SJSA1 (cell line): ENCODE measurements at places on chromosomes 5 and 9. TPM values are rescaled to one million over a fixed set of nuclear protein-coding genes. Genes with fewer than 3 reads are reported as not detected.
A peak's percentile ranks its signal among the peaks of the same experiment; 100 is the strongest.

The PLPP7 gene
- total RNA-seq = 0.08 TPM in 1 of 2 replicates, not detected in the other

The NCS1 gene
- total RNA-seq = 31.5 and 44.6 TPM in 2 replicates

The DIPK1B gene
- total RNA-seq = not detected in 2 replicates

The CWC27 gene
- total RNA-seq = 15.7 and 27.7 TPM in 2 replicates

GRCh38 chr9:110337727-110338126, at the start of gene TXNDC8:
Gene TXNDC8, minus strand, starts transcription at chr9:110337863.
- no peak for DNase-seq

- DNase-seq = peak; percentile 76
These were observed 63.1 kb downstream of the CXXC5 start for GRCh38 chr5:139711067-139711905.

- DNase-seq = no peak
These were observed 91.4 kb downstream of the TSSK1B start for GRCh38 chr5:113343343-113343742.

- peak; percentile 41 for DNase-seq
These were observed 944 bp downstream of the ATOX1 start for GRCh38 chr5:151757233-151758140.

The PRR16 gene
- 10.3 and 16.0 TPM in 2 replicates for total RNA-seq

GRCh38 chr5:114174837-114175236, 187.0 kb upstream of the KCNN2 start:
- DNase-seq = no peak

DNA sequence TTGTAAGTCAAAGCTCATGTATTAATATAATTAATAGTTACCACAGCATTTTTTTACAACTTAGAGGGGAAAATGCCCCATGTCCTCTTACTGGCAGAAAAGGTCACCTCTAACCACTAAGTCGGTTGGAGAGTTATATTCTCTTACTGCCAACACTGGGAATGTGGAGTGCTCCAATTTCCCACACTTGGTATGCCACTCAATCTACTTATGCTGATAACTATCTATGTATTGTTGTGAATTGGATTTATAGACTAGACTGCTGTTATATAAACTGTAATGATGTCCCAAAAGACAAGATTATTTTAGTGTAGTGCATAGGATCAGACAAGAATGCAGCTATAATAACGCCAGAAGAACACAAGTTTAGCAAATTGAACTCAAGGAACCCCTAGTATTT, 2385.2 kb upstream of the C9orf72 start:
- DNase-seq = no peak

DNA sequence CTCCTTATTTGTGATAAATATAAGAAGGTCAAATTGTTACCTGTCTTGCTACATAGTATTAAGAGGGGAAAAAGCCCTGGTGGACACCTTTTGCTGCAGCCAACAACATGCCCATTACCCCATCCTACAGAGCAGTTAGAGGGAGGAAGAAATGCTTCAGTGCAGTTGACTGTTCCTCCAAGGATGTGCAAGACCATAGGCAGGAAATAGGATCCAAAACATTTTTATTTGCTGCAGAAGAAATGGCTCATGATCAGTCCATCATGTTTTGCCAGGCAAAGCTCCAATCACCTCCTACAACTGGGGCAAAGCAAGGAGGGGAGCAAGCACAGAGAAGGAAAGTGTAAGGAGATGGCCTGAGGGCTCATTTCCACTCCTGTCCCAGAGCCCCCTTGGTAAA, 399.1 kb upstream of the PIK3R1 start:
- no peak for DNase-seq

- no peak for DNase-seq
These were observed 24.5 kb downstream of the CAVIN4 start for GRCh38 chr9:100602342-100602801.

The MIGA2 gene
- 17.6 and 24.9 TPM in 2 replicates for total RNA-seq

The CNTNAP3B gene
- total RNA-seq = 0.06 TPM in 1 of 2 replicates, not detected in the other

GRCh38 chr5:113824307-113824706, 310.8 kb downstream of the YTHDC2 start:
- no peak for DNase-seq

The LRRTM2 gene
- 0.21 TPM in 1 of 2 replicates, not detected in the other for total RNA-seq

DNA sequence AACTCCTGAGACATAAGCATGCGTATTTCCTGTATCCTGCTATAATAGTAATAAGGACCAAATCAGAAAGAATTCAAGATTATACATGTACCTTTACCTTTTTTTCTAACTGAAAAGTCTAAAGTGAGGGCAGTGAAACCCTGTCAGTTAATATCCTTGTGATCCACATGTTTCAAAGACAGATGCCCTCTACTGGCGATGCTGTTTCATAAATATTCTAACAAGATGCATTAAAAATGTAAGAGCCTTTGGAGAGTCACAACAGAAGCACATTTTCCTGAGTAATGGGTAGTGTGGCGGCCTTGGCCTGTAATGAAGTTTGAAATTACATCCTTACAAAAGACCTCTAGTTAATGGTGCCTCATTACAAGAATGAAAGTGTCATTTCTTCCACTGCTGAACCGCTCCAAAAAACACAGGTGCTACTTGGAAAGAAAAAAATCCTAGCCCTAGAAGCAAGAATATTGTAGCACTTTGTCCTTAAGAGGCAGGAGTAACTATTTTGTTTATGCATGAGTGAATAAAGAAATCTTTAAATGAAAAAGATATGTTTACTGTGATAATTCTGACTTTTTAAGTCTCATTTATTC, 232.6 kb downstream of the EPB41L4A start:
- DNase-seq = peak; percentile 22

GRCh38 chr5:122391621-122392020, 79.6 kb downstream of the SNCAIP start:
- no peak for DNase-seq

The ANXA1 gene
- 848 and 934 TPM in 2 replicates for total RNA-seq

DNA sequence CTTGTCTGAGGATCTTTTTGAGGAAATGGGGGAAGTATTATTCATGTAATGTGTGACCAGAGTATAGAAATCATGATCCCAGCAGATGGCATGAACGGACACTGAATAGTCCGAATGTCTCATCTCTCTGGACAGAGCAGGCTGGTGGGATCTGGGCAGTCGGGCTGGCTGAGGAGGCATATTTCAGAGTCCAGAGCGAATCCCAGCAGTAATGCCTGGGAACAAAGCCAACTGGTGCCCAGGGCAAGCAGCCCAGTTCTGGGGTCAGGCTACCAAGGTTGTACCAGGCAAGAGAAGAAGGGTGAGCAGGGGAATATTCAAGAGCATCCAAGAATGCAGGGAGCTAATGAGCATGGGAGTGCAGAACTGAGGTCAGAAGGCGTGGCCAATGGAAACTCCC, 306.4 kb downstream of the ZSWIM6 start:
- no peak for DNase-seq

The FAXDC2 gene
- 0.32 TPM in 1 of 2 replicates, not detected in the other for total RNA-seq

DNA sequence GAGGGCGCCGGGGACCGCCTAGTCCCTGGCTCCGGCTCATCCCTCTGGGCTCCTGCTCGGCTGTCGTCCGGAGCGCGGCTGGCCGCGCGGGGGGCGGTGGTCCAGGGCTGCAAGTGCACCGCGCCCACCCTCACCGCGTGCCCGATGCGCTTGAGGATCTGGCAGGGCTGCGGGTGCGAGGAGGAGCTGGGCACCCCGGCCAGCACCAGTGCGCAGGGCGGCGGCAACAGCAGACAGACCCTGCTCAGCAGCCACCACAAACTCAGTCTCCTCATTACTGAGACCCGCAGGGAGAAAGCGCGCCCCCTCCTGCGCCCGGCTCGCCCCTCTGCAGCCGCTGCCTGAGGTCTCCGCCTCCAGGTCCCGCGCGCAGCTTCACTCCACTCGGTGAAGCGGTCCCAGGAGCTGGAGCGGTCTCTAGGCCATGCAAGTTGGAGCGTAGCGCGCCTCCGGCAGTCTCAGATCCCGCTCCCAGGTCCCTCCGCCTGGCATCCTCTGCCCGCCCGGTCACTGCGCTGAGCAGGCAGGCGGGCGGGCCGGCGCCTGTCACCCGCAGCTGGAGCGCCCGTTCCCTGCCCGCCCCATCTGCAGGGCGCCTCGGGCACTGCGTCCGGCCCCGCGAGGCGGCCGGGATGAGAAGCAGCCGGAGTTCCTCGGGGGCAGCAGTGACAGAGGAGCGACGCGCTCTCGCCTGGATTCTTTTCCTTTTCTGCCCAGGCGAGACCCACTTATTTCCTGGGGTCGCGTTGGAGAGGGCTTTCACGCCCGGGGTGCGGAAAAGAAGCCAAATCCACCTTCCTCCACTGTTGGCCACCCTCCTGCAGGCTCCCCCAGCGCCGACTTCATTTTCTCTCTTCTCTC, 512 bp downstream of the GRIN3A start:
- DNase-seq = no peak

DNA sequence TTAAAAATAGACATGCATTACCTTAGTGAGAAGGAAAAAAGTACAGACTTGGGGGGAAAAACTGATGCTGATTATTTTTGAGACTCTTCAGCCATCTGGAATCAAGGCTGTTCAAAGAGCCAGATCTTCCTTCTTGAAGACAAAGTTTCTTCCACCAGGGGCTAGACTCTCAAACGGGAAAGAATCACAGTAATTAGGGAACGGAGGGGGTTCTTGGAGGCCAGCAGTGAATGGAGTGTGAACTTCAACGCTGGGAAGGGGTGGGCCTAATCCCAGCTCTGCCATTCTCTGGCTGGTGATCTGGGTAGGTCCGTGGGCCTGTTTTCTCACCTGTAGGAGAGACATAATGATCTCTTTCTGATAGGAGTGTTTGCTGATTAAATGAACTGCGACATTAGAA, 21.1 kb upstream of the LHX2 start:
- no peak for DNase-seq

GRCh38 chr9:89461265-89461664, 36.6 kb downstream of the SEMA4D start:
- no peak for DNase-seq
